Naive thymus-derived CD4-positive, alpha-beta T cell (primary cell): ENCODE measurements at places on chromosomes 13 and 19. TPM values are rescaled to one million over a fixed set of nuclear protein-coding genes. Genes with fewer than 3 reads are reported as not detected.

Gene PSG6
- polyA plus RNA-seq = not detected

- no peaks in the 10 kb centered on the region for H3K27me3 ChIP-seq
- peaks cover 8% of the 10 kb centered on the region for H3K4me1 ChIP-seq
- H3K27ac ChIP-seq = peak overlapping the region; percentile 67
These were observed 27.7 kb upstream of the NFIC start for GRCh38 chr19:3338541-3339181.

DNA sequence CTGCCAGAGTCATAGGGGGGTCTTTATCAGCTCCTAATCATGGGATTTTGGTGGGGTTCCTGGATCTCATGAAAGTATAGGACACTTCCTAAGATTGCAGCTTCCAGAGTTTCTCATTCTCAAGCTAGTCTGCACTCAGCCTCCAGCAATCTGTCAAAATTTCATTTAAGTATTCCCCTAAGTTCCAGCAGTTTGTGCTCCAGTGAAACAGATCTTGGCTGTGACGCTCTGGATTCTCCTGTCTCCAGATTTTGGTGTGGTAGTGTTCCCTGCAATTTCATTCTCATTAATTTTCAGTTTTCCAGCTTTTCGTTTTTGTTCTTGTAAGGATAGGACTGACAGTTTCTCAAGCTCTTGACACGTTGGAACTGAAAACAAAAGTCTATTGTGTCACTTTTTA, 908.9 kb upstream of the MIR17HG start:
- no peaks in the 10 kb centered on the region for H3K36me3 ChIP-seq
- DNase-seq = no peak
- no peaks in the 10 kb centered on the region for H3K4me1 ChIP-seq
- H3K27ac ChIP-seq = no peak overlapping the region
- H3K27me3 ChIP-seq = no peaks in the 10 kb centered on the region
- no peak overlapping the region for H3K4me3 ChIP-seq

DNA sequence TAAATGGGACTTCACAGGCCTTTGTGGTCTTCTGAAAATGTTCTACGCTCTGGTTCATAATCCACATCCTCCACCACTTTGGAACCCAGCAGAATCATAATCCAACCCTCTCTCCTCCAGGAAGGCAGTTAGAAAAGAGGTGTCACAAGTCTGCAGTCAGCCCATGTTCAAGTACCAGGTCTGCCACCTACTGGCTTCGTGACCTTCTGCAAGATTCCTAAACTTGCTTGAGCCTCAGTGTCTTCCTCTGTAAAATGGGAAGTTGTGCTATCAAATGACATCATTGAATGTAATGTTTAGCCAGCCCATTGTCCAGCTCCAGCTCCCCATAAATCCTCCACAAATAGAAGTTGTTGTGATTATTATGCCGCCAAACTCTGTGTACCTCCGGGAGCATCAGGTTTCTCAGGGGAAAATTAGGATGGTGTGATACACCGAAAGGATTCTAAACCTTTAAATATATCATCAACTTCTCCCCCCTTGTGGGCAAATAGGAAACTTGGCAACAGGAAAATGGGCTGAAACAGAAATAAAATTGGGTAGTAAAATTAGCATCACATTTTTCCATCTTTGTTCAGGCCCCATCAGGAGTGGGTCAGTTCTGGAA, 109.7 kb downstream of the NUFIP1 start:
- H3K27ac ChIP-seq = no peak overlapping the region
- no peaks in the 10 kb centered on the region for H3K27me3 ChIP-seq
- no peaks in the 10 kb centered on the region for H3K36me3 ChIP-seq
- no peak for DNase-seq

GRCh38 chr19:46453661-46454060, 17.7 kb downstream of the PNMA8A start:
- H3K36me3 ChIP-seq = no peaks in the 10 kb centered on the region
- no peak overlapping the region for H3K4me3 ChIP-seq
- H3K4me1 ChIP-seq = no peaks in the 10 kb centered on the region
- no peak for DNase-seq
- H3K27ac ChIP-seq = no peak overlapping the region

DNA sequence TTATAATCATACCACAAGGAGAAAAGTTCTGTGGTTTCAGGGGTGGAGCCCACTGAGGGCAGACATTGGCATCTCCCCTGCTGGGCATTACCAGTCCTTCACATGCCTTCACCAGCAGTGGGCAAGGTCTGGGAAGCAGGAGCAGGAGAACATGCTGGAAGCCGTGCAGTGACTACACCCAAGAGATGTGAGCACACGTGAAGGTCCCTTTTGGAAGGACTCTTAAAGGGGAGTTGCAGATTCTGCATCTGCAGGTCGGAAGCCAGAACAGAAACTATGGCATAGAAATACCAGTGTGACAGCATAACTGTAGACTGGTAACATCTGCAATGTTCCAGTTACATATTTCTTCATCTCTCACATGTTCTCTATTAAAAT, 26.9 kb upstream of the KL start:
- H3K27ac ChIP-seq = no peak overlapping the region
- no peaks in the 10 kb centered on the region for H3K36me3 ChIP-seq
- no peaks in the 10 kb centered on the region for H3K4me1 ChIP-seq
- no peaks in the 10 kb centered on the region for H3K27me3 ChIP-seq
- no peak overlapping the region for H3K4me3 ChIP-seq

GRCh38 chr19:20969498-20969897, 46.4 kb downstream of the ZNF85 start:
- H3K27me3 ChIP-seq = no peaks in the 10 kb centered on the region
- H3K4me1 ChIP-seq = no peaks in the 10 kb centered on the region
- H3K27ac ChIP-seq = no peak overlapping the region
- H3K36me3 ChIP-seq = no peaks in the 10 kb centered on the region

DNA sequence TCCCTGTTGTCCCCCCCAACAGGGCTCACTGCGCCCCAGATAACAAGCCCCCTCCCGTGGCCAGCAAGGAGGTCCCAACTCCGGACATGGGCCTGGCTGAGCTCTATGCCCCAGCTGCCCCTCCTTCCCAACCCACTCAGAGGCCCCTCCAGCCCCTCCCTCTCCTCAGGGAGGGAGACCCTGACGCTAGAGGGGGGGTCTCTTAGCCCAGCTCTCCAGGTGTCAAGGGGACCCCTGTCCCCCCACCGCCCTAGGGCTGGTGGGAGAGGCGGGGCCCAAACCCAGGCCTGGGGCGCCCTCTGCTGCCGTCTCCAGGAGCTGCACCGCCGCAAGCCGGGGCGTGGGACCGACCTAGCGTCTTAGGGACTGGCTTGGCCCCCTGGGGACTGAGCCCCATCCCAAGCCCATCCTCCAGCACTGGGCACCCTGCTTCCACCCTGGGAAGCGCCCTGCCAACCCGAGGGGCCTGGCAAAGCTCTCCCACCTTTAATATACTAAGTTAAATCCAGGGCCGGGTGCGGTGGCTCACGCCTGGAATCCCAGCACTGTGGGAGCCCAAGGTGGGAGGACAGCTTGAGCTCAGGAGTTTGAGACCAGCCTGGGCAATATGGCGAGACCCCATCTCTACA, 1.4 kb downstream of the GRIN3B start:
- no peak overlapping the region for H3K4me3 ChIP-seq
- DNase-seq = peak; percentile 45
- peaks cover 17% of the 10 kb centered on the region for H3K4me1 ChIP-seq

Gene A1BG
- 60.1 TPM for polyA plus RNA-seq

DNA sequence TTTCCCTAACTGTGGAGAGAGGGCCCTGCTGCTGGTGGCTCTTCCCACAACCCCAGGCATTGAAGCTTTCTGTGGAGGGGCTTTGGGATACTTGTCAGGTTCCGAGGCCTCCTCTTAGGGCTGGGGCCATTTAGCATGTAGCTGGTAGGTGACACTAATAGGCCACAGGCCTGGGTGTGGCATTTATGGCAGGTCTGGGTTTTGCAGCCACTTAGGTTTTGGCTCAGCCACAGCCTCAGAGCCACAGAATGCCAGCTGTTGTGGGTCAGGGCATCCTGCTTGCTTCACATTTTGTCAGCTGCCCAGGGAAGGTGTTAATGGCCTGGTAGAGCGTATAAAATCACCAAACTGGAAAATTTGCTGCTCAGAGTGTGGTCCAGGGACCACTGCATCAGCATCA, 15.7 kb downstream of the FAM124A start:
- no peaks in the 10 kb centered on the region for H3K27me3 ChIP-seq
- no peak overlapping the region for H3K4me3 ChIP-seq
- DNase-seq = no peak
- no peaks in the 10 kb centered on the region for H3K4me1 ChIP-seq
- H3K36me3 ChIP-seq = no peaks in the 10 kb centered on the region

Gene HSD17B14
- polyA plus RNA-seq = 0.66 TPM

Gene ALDH16A1
- polyA plus RNA-seq = 28.3 TPM

DNA sequence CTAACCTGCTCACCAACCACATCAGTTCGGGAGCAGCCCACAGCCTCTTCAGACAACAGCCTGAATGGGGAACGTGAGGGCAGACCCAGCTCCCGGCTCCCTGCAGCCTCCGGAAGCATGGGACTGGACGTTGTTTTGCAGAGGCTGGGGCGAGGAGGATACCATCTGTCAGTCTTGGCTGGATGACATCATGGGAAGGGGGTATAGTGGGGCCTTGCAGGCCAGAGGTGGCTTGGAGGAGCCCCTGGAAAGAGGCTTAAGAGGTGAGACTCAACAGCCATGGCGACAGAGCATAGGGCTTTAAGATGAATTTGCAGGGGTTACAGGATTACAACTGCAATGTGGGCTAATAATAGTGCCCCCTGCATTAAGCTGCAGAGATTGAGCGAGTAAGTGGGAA, 1.5 kb downstream of the FXYD3 start:
- H3K27me3 ChIP-seq = no peaks in the 10 kb centered on the region
- no peak overlapping the region for H3K27ac ChIP-seq
- H3K4me1 ChIP-seq = peaks cover 7% of the 10 kb centered on the region
- no peak overlapping the region for H3K4me3 ChIP-seq
- DNase-seq = no peak

DNA sequence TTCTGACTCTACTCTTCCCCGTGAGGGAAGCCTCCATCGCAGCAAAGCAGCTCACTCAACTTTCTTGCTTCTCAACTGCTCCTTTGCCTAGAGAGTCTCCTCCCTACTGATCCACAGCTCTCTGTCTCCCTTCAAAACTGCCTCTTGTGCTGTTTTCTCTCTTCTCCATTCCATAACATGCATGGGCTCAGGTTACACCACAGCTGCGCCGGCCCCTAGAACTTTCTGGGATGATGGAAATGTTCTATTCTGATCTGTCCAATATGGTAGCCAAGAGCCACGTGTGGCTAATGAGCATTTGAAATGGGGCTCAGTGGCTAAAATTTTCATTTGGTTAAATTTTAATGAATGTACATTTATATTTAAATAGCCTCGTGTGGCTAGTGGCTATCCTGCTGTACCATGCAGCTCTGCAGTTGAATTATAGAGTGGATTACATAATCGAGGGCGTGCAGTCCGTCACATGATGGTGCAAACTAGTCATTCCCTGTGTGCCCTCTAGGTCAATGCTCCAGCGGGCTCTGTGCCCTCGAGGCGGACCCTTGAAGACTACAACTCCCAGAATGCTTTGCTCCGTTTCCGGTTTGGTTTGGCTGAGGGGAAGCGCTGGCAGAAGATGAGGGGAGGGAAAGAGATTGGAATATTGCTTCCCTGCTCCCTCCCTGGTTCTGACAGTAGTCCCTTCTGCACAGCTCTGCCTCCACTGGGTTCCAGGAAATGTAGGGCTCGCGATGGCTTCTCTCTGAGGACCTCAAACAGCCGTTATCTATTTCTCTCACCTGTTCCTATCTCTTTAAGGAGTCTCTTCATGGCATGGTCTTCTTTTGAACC, 109.8 kb downstream of the CACNA1A start:
- no peak for DNase-seq
- H3K27me3 ChIP-seq = no peaks in the 10 kb centered on the region

Gene LILRA6
- polyA plus RNA-seq = 0.12 TPM

DNA sequence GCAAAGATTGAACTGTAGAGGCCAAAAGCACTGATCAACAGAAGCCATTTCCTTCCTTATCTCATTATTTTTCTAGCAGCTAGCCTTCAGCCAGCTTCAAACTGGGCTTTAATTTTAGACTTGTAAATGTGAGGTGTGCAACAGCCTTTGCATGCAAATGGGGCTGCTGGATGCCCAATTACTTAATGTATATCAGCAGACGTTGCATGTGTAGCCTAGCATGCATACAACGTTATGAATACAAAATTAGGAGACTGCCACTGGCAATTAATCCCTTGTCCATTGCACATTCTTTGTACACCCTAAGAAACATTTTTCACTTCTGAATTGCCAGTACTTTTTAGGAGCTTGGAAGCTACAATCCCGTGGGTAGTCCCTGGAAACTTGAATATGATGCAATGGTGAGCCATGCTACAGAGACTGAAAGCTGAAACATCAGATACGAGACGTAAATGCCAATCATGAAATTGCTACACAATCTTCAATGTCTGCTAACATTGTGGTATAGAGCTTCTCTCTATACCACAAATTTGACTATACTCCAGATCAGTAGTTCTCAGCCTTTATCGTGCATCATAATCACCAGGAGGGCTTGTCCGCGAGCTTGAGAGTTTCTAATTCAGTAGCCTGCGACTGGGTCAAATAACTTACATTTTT, 20.2 kb downstream of the EPSTI1 start:
- H3K36me3 ChIP-seq = peaks cover 18% of the 10 kb centered on the region
- H3K4me1 ChIP-seq = peaks cover 8% of the 10 kb centered on the region
- DNase-seq = no peak
- H3K4me3 ChIP-seq = no peak overlapping the region

Gene CYP4F22
- polyA plus RNA-seq = not detected

- no peak for DNase-seq
- no peaks in the 10 kb centered on the region for H3K36me3 ChIP-seq
- no peak overlapping the region for H3K4me3 ChIP-seq
- no peak overlapping the region for H3K27ac ChIP-seq
- no peaks in the 10 kb centered on the region for H3K4me1 ChIP-seq
- H3K27me3 ChIP-seq = no peaks in the 10 kb centered on the region
These were observed 8.8 kb upstream of the SPART start for GRCh38 chr13:36354842-36355623.

DNA sequence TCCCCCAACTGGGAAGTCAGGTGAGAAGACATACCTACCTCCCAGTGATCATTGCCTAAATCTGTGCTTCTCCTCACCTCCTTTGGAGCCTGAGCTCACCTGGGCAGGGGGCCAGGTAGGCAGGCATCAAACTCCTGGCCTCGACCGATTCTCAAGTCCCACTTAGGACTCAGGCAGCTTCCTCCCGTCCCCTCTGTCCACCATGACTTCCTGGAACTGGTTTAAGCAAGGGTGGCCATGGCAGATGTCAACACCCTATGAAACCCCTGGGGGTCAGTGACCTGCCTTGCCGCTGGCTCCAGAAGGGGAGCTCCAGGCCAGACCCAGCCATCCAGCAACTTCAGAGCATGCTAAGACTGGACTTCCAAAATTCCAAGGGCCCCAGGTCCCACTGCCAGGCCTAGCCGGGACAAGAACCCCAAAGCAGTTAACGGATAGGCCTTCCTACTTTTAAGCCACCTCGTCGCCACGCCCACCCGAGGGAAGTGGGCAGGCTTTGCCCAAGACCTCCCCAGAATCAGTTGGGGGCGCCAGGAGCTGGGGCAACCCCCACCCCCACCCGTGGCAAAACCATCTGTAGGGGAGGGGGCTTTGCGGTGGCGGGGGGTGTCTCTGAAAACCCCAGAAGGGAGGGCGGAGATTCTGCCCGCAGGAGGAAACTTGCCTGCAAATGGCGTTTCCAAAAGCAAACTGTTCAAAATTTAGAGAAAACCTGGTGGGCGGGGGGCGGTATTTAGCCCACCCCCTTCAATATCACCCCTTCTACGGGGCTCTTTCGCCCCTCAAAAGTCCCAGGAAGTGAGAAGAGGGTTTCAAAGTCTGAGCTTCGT, 657 bp downstream of the PLIN3 start:
- H3K27ac ChIP-seq = peak overlapping the region; percentile 70
- H3K27me3 ChIP-seq = no peaks in the 10 kb centered on the region
- no peaks in the 10 kb centered on the region for H3K36me3 ChIP-seq
- DNase-seq = peak; percentile 40
